CD4-positive, alpha-beta T cell (primary cell): ENCODE measurements at places on chromosomes 5 and 9.

DNA sequence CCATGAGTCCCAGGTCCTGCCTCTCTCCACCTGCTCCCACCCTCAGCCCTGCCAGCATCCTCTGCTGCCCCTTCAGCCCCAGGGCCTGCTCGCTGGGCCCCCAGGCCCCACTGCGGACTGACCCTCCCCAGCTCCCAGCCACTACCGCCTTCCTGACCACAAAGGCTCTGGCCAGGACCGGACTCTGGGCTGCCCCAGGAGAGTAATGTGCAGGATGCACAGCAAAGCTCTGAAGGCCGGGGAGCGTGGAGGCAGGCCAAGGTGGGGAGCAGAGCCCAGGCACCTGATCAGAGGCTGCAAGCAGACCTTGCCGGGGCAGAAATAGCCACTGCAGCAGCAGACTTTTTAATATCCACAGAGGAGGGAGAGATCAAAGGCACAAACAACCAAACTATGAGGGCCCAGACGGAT lies 27.9 kb downstream of the IPPK start:
- DNase-seq, result no peak

DNA sequence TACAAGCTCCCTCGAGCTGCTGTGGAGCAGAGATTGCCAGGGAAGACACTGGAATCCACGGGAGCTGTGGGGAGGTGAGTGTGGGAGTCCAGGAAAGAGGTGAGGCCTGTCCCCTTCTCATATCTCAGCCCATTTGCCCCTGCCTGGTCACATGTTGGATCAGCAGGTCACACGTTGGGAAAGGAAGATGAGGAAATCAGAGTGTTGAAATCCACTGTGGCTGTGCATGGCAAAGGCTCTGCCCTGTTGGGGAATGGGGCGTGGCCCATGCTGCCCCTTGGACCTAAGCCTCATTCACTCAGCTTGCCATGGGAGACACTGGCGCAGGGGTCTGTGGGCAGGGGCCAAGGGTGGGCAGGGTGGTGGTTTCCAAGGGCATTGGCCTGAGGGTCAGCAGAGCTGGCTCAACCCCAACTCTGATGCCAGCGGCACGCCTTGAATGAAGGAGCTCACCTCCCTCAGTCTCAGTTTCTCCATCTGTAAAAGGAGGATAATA lies 85.4 kb upstream of the CPEB4 start:
- no peak for DNase-seq

DNA sequence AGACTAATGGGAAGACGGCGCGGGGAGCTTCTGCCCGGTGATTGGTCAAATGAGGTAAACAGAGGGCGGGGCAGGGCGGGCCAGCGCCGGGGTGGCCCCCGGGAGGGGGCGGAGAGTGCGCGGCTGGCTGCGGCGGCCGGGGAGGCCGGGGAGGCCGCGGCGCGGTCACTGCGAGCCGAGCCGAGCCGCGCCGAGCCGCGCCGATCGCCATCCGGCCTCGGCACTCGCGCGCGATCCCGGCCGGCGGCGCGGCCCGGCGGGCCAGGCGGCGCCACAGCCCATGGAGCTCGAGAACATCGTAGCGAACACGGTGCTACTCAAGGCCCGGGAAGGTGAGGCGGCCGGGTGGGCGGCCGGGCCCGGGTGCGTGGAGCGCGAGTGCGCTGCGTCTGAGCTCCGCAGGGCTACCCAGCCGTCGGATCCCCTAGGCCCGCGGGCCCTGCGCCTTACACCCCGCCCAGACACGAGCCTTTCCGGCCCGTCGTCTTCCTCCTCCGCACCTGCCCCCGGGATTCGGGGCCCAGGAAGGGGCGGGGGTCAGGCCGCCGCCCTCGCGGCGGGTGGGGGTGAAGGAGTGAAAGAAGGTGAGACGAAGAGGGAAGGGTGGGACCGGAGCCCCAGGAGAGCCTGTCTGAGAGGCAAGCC lies at the start of gene GRK6:
Gene GRK6, plus strand, starts transcription at position 111 of the 645 bp plus-strand sequence. Its CDS starts 170 bp downstream, at position 281.
- DNase-seq, result peak; percentile 74

DNA sequence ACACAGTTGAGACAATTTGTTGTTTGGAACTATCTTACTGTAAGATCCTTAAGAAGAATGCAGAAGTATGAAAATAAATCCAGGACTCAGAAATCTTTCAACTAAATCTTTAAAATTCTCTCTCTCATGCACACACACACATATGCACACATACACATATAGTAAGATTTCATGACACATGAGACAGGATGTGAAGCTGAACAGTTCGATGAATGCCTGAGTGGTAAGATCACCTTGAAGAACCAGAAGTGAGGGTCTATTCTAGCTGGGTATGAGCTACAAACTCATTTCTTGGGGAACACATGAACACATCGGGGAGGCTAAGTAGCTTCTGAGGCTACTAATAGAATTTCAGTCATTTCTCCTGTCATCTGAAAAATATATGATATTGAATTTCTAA lies 153.6 kb downstream of the TMC1 start:
- no peak for DNase-seq

DNA sequence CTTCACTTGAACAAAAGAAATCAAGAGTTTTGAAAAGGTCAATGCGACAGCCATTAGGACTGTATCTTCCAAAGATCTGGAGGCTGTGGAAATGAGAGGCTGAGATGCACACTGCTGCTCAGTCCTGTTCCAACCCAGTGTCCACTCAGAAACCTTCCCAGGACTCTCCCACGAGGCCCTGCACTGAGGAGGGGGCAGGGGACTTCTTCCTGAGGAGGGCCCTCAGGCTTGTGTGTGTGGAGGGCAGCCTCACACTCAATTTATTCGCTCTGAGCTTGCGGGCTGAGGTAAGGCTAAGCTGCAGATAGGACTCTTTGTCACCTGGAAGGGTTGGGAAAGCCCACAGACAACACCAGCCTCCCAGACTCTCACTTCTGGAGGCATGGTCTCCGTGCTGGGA lies 69.6 kb upstream of the ROR2 start:
- DNase-seq, result no peak

DNA sequence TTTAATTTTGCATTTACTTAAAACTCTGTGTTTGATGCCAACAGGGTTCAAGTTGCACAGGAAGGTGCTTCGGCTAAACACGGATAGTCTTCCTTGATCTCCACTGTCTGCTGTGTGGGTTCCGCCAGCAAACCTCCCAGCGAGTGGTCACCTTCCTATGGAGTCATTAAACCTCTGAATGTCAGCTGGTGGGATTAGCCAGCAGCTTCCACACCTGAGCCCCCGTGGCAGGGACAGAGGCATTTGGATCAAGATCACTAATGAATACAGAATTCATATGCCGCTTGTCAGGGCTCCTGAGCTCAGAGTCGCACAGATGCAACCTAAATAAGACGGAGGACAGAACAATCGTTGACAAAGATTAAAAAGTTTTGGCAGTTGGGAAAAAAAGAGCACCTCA lies 39.5 kb downstream of the PSMB7 start:
- no peak for DNase-seq

- DNase-seq, result no peak
Measured at GRCh38 chr9:14435871-14436270, 121.9 kb upstream of the NFIB start.

GRCh38 chr5:170660531-170660930 lies 123.0 kb upstream of the GABRP start:
- DNase-seq, result no peak

GRCh38 chr5:2750026-2750757 lies 1.3 kb downstream of the IRX2 start:
- DNase-seq, result no peak

DNA sequence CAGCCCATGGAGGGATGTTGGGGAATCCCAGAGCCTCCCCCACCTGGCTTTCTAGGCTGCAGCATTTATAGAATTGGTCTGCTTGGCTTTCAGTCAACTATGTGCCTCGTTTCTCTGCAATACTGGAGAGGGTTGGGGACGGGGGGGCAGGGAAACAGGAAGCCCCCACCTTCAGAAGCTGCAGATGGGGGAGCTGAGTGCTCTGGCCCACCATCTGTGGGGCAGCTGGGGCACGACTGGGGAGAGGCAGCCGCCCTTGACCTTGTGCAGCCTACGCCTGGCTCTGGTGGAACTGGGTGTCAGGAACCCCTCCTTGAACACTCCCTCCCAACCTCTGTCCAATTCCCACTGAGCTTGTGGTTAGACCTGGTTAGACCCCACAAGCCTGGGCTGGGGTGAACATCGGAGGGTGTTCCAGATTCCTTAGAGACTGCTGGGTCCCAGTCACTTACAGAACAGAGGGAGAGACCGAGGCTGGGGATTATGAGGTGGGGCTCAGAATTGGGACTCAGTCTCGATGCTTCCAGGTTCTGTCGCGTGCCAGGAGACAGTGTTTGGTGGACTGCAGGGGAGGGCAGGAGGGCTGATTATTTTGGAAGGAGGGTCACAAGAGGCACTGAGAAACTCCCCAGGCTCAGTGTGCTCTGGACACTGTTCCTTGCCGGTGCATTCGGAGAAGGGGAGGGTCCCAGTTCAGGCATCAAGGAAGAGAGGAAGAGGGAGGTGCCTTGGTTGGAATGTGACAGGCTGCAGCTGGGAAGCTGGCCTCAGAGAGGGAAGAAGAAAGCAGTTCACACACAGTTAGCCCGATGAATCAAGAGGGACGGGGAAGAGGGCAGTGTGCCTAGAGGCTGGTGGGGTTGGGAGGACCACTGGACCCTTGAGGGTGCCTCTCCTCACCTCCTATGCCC lies 25.6 kb downstream of the COL27A1 start:
- DNase-seq, result no peak

DNA sequence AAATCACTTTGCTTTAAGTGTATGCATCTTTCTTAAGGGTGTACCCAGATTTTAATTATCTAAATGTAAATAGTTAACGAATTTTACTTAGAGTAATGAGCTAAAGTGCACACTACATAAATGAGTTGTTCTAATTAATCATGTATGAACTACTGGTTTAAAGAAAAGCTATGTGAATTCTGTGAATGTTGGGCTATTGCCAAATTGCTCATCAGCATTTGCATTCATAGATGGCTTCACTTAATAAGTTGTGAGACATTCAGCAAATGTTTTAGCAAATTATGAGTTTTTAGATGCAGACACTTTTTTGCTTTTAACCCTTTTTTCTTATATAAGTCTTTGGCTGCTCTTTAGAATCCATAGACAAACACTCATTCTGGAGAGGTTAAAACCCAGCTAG lies 175.7 kb downstream of the PBX3 start:
- DNase-seq, result no peak

DNA sequence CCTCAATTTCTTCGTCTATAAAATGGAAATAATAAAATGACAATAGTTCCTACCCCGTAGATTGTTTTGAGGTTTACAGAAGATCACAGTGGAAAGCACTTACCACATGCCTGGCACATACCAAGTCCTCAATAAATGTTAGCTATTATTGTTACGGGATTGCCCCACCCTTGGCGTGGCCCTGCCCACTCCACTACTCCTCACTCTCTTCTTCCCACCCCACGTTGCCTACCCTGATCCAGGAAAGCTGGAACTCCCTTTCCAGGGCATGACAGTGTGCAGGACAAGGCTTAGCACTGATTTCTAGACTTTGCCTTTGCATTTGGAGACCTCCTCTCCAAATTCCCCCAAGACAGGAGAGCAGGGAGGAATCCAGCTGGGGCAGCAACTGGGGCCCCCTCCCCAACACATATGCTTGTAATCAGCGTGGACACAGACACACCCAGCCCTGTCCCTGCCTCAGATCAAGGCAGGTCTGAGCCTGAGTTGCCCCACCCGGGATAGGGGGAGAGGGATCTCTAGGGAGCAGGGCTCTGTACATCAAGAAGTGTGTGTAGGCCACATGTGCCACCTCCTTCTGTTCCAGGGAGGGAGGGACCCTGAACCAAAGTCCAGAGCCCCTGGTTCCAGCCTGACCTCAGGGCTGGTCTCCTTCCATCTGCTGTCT lies 6.7 kb downstream of the SLC4A9 start:
- DNase-seq, result no peak

GRCh38 chr5:81553567-81554212 lies 159.8 kb upstream of the ACOT12 start:
- no peak for DNase-seq

DNA sequence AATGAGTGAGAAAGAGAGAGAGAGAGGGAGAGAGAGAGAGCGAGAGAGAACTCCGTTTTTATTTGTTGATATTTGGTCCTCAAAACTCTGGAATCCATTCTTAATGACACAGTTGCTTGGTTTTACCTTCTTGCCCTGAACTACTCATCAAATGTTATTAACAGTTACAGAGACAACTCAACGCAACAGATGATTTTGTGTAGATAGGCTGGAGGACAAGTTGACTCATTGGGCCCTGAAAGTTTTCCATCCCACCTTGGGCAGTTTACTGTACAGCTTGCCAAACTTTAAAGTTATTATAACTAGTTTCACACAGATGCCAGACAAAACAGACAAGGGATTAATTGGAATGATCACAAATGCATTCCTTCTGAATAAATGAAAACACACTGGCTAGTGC lies 339.9 kb downstream of the ARL15 start:
- DNase-seq, result no peak

- no peak for DNase-seq
Measured at GRCh38 chr9:20995616-20996015, 35.8 kb downstream of the HACD4 start.

DNA sequence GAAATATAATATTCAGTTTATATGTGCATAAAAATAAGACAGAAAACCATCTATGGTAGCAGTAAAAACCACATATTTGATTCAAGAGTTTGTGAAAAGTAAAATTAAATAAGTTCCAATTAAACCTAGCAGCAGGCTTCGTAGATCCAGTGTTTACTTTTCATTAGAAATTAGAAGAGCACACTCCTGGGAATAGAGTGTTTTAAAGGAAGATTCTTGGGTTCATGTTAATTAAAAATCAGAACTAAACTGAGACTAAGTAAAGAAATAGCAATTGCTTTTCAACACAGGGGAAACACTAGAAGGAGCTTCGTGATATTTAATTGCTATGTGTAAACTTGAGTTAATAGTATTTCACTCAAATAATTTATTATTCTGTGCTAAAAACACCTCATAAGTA lies 1097.8 kb upstream of the CDH18 start:
- DNase-seq, result no peak

DNA sequence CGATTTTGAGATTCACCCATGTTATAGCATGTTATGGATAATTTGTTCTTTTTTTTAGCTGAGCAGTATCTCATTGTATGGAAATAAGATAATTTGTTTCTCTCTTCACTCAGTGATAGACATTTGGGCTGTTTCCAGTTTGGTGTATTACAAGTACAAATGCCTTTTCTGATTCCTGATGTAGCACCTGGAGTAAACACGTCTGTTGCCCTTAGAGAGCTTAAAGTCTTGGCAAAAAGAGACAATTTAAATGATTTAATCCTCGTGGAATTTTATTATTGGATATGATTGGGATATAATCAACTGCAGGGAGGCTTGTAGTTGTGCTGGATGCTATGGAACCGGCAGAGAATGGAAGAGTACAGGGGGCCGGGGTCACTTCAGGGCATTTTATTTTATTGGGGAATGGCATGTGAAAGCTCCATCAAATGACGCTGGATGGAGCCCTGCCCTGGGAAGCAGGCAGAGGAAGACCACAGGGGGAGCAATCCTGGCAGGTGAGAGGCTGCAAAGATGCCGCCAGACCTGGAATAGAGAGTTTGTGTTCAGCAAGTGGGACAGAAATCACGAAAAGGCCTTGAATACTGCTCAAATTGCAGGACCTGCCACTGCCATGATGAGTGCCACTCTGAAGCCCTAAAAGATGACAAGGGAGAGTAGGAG lies 31.0 kb upstream of the TGFBI start:
- no peak for DNase-seq

- no peak for DNase-seq
Measured at GRCh38 chr5:168404365-168404764, 81.9 kb upstream of the RARS1 start.
